ENCODE measurements at places on chromosomes 5 and 9.

GRCh38 chr9:98778711-98779530, 17.4 kb downstream of the ANKS6 start:
- no peak for DNase-seq

GRCh38 chr9:133054966-133055365, 6.8 kb upstream of the CEL start:
- no peak for DNase-seq

- DNase-seq, result peak; percentile 4
Observed at GRCh38 chr9:85743275-85744128, 1.7 kb upstream of the AGTPBP1 start.

DNA sequence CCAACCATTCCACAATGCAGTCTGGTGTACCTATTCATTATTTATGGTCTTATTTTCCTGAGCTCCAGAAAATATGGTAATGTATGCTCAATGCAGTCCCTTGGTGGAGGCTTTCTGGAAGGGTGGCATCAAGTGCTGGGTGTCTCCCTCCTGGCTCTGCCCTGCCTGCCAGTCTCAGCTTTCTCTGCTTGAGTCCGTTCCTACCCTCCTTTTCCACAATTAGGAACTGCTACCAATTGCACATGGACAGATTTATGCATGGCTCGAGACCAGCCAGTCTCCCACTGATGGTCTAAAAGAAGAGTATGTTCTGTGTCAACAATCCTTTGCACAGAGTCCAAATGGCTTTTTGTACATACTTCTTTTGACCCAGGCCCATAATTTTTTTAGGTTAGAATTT, 189.8 kb downstream of the TLE1 start:
- no peak for DNase-seq

- DNase-seq, result no peak
Observed at GRCh38 chr9:99385215-99385614, 163.1 kb downstream of the SEC61B start.

- DNase-seq, result no peak
Observed at GRCh38 chr9:122579874-122580273, 3.3 kb downstream of the OR1L8 start.

DNA sequence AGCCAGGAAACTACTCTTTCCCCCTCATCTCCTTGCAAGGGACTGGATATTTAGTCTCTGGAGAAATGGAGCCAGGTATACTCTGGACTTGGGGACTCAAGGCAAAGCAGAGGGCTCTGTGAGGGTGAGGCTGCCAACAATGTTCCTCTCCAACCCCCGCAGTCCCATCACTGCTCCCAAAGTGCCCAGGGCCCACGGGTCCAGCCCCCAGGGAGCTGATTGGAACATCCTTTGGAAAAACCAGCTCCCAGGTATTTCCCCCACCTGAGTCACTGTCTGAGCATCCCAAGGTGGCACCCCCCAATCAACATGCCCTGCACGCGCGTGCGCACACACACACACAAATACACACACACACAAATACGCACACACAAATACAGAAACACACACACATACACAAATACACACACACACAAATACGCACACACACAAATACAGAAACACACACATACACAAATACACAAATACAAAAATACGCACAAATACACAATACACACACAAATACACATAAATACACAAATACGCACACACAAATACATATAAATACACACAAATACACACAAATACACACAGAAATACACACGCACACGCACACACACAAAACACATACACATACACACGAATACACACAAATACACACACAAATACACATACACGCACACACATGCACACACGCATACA, 137.4 kb downstream of the DAB2IP start:
- DNase-seq, result no peak

- no peak for DNase-seq
Observed at GRCh38 chr5:560792-561166, 36.5 kb upstream of the SLC9A3 start.

- DNase-seq, result no peak
Observed at GRCh38 chr9:113654605-113655428, 191.3 kb downstream of the RGS3 start.

DNA sequence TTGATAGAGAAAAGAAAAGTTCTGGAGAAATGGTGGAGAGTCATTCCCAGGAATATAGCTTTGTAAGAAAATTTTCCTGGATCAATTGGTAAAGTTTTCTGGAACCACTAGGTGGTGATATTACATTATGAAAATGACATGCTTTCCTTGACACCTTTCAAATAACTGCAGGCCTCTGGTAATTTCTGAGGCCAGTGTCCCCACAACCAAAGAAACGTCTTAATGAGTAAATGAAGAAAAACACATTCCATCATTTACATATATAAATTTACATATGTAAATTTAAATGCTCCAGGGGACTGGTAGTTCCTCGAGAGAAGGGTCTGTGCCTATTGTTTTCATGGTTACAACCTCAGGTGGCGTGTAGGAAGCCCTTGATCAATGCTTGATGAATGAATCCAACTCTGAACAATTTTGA, 17.2 kb upstream of the RGS3 start:
- DNase-seq, result no peak

DNA sequence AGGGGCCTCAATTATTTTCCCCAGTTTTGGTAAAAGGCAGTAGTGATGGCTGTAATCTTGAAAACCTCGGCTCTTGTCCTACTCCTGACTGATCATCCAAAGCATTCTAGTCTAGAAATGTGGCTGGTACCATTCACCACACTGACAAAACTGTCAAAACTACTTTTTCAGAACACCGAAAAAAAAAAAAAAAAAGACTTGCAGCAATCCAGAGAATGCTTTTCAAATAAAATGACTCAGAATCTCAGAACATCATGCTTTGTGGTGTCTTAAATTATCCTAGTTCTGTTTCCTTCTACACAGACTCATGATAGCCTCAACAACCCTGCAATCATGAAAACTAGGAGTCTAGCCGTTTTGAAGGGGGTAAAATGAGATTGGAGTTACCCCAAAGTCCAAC, 13.4 kb downstream of the SLC28A3 start:
- no peak for DNase-seq

- no peak for DNase-seq
Observed at GRCh38 chr9:129761901-129762369, 9.1 kb upstream of the PTGES start.

GRCh38 chr5:133321833-133322420, 270.1 kb downstream of the HSPA4 start:
- DNase-seq, result peak; percentile 4

GRCh38 chr9:23907343-23907742, 81.3 kb upstream of the ELAVL2 start:
- DNase-seq, result no peak

- DNase-seq, result no peak
Observed at GRCh38 chr5:79318935-79319614, 83.1 kb downstream of the JMY start.

DNA sequence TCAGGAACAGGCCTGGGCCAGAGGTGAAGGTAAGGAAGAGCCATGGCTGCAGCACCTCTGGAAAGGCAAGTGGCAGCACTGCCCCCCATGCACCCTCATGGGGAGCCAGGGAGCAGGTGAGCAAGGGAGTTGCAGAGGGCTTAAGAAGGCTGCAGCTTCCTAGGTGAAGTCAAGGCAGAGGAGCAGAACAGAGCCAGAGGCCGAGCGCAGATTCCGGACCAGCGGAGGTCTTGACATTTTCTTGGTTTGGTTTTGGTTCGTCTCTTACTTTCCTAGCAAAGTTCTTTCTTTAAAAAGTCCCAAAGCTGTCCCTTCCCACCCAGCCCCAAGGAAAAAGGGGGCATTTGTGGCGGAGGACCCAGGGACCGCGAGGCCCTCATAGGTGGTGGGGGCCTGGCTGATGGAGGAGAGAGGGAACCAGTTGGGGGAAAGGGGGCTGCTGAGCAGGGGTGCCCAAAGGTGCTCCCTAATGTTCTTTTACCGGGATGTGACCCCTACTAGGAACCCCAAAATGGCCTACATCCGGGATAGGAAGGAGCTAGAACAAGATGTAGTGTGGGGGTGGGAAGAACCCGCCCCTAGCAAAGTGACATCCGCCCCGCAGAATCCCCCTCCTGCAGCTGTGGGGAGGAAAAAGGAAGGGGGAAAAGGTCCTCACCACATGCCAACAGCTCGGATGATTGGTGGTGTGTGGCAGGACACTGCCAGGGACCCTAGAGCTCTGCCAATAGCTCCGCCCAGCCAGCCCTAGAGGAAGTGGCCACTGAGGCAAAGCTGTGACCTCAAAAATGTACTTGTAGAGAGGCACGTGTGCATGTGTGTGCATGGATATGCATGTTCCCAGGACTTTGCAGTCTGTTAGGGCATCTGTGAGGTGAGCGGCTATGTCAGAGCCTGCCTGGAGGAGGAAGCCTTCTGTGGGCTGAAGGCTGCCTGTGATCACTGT, 914 bp upstream of the CD72 start:
- DNase-seq, result no peak

GRCh38 chr5:149697001-149697400, 33.1 kb upstream of the PPARGC1B start:
- DNase-seq, result no peak

DNA sequence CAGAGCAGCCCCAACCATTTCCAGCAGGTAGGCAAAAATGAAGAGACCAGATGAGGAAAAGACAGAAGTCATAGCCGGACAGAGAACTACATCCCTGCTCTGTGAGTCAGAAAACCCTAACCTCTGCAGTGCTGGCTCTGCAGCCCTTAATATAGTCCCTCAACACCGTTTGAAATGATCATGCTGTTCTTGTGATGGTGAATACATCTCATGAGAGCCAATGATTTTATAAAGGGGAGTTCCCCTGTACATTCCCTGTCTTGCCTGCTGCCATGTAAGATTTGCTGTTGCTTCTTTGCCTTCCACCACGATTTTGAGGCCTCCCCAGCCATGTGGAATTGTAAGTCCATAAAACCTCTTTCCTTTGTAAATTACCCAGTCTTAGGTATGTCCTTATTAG, 216.8 kb upstream of the RFX3 start:
- no peak for DNase-seq

GRCh38 chr5:1503241-1504068, 20.3 kb downstream of the LPCAT1 start:
- DNase-seq, result no peak

DNA sequence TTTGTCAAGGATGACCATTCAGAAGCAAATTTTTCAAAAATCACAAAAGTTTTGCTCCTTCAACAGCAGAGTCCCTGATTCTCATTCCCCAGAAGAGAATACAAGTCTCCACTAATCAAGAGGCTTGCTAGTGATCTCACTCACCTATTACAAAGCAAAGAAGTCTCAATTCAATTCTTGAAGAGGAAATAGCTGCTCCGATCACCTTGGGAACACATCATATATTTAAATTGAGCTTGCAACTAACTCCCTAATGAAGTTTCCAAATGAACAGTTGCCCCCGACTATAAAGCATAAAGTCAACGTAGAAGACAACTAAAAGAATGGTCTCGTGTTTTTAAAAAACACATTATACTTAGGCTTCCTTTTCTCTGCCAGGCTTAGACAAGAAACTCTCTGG, 1.6 kb downstream of the LIFR start:
- DNase-seq, result no peak

DNA sequence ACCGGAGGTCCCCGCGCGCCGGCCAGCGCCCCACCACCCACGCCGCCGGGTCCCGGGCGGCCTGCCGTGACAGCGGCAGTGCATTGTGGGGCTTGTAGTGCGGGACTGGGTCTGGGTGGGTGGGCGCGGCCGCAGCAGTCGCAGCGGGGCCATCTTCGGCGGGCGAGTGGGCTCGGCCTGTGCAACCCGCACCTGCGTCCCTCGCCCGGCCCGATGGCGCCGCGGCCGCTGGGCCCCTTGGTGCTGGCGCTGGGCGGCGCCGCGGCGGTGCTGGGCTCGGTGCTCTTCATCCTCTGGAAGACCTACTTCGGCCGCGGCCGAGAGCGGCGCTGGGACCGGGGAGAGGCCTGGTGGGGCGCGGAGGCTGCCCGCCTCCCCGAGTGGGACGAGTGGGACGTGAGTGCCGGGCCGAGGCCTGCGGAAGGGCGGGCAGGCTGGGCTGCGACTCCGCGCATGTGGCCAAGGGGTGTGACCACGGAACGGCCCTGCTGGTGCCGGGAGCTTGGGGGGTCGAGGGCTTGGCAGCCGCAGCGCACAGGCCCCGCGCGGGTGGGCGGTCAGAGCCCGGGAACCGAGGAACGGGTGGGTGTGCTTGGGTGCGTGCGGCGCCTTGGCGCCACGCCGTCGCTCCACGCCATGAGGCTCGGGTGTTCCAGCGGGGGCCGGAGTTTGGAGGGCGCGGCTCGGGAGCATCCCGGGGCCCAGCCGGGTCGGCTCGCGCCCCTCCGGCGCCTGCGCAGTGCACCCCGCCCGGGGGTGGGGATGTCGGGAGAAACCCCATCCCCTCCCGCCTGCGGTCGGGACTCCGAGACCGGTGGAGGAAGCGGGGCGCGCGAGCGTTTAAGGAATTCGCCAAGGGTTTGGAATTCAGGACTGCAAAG, at the start of gene ARL10:
ARL10 (plus strand) TSS at position 137 of the 881 bp plus-strand sequence; CDS start at position 214, 77 bp downstream.
- peak; percentile 58 for DNase-seq

GRCh38 chr9:72140586-72140985, 8.7 kb upstream of the GDA start:
- DNase-seq, result no peak

DNA sequence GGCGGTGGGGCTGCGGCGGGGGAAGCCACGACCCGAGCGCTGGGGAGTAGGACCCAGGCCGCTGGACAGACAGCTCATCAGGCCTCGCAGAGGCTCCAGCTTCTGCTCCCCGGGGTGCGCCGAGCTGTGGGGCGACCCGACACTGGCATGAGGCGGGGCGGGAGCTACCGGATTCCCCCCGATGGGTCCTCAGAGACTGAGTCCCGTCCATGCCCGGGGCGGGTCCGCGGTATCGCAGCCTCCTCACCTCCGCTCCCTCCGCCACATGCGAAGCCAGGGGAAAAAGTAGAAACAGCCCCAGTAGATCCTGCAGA, 2.6 kb upstream of the CCL27 start:
- DNase-seq, result no peak

Data from activated CD4-positive, alpha-beta T cell treated with anti-CD3 and anti-CD28 coated beads for 4 hours (primary cell).